AG20443 (cell line): ENCODE measurements at places on chromosomes 1 and 21.

DNA sequence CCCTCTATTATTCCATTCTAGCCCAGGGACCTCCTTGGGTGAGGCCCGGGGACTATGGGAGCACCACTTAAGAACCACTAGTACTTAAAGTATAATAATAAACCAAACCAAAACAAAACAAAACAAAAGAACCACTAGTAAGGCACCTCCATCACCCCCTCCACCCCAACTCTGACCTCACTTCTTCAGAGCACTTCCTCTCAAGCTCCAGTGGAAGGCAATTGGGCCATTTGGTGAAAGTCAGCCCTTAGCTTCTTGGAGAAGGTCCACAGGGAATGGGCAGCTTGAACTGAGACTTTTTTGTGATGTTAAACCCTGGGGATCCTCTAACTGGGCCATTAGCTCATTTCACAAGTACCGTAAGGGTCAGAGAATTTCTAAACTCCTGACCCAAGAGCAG, 237.3 kb downstream of the RHOU start:
- DNase-seq = no peak

GRCh38 chr1:77817368-77818209, 38.1 kb downstream of the MIGA1 start:
- DNase-seq = no peak

DNA sequence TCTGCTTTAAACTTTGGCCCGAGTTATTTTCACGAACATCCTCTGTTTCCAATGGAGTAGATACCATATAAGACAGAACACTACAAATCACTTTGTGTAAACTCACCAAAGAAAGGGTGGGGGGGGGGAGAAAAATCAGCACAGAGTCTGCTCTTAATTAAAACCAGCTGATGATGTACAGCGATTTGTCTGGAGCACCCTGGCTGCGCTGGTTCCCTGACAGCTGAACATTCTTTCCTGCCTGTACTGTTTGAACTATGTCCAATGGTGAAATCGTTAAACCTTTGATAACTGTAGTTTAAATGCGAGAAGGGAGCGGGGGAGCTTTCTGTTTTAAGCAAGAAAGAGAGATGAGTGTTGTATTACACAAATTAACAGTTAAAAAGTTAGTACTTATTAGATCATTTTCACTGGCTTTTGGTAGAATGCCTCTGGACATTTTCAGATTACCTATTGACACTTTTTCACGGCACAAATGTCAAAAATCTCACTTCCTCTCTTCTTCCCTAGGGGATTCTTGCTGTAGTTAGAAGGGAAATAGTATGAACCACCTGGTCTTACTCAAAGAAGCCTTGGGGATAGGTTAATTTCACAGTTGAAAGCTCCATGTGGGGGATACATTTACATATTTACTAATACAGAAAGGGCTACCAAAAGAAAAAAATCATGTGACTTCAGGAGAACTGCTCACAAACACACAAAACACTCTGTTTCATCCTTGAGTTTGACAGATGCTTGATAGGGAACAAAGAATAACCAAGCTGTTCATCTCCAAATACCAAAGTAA, 140.2 kb upstream of the RUNX1 start:
- peak; percentile 79 for DNase-seq

DNA sequence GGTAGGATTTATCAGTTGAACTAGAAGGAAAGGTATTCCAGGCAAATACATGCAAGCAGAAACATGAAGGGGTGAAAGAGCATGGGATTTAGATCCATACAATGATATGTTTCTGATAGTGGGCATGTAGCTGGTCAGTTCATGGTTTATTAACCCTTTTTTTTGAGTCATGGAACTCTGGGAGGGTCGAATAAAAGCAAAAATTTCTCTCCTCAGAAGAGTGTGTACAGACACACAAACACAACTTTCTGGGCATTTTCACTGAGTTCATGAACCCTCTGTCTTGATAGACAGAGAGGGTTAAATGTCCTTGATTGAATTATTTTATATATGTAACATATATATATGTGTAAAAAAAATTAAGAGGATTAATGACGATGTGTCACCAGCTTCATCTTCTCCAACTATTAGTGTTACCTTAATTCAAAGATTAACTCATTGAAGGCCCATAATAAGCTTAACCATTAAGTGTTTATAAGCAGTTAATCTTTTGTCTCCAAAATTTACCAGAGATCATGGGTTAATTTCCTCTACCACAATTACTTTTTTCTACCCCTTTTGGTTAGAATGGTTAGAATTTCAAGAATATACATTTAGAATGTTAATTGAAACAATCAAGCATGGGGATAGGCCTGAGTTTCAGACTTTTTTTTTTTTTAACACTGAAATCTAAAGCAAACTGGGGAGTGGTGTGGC, 4.6 kb downstream of the JUN start:
- no peak for DNase-seq

DNA sequence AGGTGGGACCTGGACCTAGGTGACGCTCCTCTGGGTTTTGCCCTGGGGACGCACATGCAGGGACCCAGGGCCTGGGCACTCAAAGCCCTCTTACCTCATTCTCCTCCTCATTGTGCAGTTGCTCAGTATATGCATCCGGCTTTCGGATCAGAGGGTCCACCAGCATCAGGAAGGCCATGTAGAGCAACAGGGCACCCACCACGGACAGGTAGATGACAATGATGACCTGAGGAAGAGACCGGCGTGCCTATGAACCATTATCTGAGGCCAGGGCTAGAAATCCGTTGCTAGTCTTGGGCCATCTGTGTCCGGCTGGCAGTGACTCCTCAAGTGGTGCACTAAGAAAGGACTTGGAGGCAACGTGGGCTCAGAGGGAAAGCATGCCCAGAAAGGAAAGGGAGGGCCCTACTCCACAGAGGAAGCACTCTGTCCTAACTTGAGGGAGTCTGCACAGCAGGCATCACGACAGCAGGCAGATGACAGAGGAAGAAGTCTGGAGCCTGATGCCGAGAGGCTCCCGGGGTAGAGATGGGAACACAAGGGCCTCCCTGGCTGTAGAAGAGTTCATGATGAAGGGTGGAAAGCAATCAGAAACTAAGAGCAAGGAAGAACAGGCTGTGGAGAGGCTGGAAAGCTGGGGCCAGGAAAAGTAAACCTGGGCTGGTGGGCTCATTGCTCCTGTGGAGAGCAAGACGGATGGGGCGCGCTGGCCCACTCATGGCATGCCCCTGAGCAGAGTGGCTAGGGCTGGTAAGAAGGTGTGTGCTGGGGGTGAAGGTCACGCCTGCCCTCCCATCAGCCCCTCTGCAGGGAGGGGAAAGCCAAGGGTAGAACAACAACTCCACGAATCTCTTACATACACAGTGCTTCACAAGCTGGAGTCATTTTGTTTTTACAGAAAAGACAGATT, 10.3 kb downstream of the TMEM9 start:
- no peak for DNase-seq

- DNase-seq = no peak
Measured at GRCh38 chr1:108609483-108610049, 49.7 kb downstream of the EEIG2 start.

GRCh38 chr1:177053648-177054047, 110.9 kb downstream of the ASTN1 start:
- DNase-seq = no peak

GRCh38 chr1:3674100-3675094, 22.1 kb downstream of the TP73 start:
- DNase-seq = peak; percentile 63

DNA sequence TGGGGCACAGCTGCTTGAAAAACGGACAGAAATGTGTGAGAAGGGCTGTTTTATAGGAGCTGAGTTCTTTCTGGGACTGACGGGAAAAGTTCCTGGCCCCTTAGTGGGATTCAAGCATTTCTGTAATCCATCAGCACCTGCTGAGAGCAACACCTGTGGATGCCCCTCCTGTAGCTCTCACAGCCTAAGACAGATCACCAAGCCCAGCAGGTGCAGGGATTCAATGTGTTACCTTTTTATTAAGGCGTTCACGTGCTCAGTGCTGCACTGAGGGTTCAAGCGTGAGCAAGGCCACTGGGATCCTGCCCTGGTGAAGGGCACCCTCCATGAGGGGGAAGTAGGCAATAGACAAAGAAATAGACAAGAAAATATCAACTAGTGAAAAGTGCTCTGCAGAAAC, 14.9 kb downstream of the OLFML2B start:
- DNase-seq = no peak

DNA sequence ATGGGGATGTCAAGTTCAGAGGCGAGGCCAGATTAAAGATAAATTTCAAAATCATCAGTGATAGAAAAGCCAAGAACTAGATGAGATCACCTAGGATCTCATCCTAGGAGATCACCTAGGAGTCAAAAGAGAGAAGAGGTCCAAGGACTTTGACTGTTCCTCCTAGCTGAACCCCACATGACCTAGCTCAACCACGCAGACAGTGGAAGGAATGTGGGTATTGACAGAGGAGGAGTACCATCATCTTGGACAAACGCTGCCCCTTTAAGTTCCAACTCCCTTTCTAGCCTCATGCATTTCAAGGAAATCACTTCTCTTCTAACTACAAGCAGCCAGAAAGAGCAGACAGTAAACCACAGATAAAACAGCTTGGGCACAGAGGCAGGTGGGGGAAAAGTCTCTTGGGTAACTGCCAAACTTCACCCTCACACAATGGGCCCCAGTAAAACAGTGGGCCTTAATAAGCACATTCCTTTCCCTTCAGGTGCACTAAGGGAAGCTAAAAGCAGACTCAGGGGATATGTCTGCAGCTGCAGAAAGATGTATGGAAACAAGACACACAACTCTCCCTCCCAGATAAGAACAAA, 12.5 kb upstream of the FAM76A start:
- no peak for DNase-seq

- no peak for DNase-seq
Measured at GRCh38 chr1:115912116-115912515, 64.2 kb upstream of the SLC22A15 start.
